ENCODE measurements at places on chromosomes 5 and 9.

DNA sequence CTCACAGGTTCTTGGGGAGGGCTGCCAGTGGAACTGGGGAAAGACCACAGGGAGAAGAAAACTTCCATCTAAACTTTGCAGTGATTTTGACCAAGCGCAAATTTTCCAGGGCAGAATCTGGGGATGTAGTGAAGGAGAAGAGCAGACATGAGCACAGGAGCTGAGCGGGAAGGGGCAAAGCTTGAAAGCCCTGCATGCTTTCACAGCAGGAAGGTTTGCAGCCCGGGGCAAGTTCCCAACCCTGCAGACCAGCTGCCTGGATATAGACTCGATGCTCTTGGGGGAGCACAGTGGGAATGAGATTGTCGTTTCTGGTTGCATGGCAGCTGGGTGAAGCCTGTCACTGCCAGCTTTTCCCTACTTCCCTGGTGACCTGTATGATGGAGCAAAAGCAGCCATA is 276.8 kb upstream of the RORB start:
- DNase-seq = no peak

GRCh38 chr9:104991144-104991953 is 63.4 kb upstream of the ABCA1 start:
- peak; percentile 75 for DNase-seq

DNA sequence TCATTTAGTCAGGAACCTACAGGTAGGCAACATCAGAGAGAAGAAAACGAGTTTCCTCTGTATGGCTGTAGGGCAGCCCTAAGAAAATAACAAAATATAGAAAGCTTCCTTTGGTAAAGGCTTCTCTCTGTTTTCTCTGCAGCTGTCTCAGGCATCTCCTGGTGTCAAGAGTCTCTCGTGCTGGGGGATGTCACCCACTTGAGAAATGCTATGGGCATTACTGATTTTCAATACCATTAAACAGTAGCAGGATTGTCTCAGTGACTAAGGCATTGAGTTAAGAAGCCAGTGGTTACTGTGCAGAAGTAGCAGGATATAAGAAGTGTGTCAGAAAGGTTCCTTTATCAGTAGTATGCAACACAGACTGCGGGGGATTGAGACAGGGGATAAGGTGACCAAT is 32.4 kb downstream of the LIFR start:
- no peak for DNase-seq

DNA sequence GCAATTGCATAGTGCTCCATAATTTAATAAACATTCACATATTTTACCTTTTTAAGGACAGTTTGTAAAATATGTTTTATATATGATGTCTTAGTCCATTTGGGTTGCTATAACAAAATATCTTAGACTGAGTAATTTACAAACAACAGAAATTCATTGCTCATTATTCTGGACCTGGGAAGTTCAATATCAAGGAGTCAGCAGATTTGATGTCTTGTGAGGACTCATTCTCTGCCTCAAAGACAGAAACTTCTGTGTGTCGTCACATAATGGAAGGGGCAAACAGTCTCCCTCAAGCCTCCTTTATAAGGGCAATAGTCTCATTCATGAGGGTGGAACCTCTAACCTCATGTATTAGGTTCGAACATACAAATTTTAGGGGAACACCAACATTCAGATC is 455.9 kb downstream of the TAF11L14 start:
- no peak for DNase-seq

DNA sequence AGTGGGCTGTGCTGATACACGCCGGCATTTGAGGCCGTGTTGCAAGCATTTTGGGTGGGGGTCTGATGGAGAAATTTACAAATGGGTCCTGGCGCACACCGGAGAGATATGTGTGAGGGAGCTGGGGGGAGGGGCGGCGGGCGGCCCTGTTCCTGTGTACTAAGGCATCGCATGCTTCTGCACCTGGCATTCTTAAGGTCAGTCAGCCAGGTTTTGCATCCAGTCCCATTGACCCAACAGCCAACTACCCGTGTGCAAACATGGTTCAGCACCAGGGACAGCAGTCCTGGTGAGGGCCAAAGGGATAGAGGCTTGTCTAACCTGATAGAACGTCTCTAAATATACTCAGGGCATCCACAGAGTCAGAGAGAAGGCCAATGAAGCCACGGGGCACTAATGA is 839 bp downstream of the GABRG2 start:
- no peak for DNase-seq

- no peak for DNase-seq
Measured at GRCh38 chr9:106875529-106875928, 12.6 kb downstream of the ZNF462 start.

DNA sequence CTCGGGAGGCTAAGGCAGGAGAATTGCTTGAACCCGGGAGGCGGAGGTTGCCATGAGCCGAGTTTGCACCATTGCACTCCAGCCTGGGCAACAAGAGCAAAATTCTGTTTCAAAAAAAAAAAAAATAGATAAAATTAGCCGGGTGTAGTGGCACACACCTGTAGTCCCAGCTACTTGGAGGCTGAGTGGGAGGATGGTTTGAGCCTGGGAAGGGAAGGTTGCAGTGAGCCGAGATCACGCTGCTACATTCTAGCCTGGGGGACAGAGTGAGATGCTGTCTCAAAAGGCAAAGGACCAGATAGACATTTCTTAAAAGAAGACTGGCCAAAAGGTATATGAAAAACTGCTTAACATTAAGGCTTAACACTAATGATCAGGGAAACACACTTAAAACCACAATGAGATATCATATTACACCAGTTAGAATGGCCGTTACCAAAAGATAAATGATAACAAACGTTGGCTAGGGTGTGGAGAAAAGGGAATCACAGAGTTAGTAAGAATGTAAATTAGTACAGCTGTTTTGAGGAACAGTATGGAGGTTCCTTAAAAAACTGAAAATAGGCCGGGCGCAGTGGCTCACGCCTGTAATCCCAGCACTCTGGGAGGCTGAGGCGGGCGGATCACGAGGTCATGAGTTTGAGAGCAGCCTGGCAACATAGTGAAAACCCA is 10.1 kb upstream of the MARVELD2 start:
- no peak for DNase-seq

DNA sequence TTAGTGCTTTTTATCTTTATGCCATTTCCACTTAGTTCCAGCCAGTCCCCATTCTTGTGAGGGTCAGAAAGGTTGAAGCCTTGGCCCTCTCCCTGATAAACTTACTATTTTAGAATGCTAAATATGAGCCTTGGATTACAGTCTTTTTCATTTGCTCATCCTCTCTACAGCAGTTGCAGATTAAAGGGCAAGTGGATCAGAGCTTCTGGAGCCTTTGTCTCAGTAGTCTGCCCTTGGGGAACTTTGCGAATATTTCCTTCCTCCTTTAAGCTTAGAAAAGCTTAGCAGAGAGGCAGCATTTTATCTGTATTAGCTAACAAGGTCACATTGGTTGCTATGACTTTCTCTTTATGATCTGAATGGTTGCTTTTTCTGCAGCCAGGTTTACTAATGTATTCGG is 11.5 kb downstream of the FSD1L start:
- no peak for DNase-seq

DNA sequence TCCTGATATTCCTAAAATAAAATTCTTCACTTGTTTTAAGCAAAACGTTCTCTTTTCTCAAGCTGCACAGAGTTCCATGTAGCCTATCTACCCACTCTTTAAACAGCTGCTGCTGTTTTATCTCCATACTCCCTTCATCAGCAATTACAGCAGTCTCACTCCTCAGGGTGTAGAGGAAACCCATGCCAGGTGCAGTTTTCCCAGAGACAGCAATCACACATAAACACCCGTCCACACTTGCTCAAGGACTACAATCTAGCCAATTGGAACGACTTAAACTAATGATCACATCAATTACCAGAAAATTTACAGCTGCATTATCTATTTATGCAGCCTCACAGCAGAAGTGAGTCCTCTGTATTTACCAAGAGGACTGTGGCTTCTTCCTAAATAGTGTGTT is 141.7 kb downstream of the HTR1A start:
- no peak for DNase-seq

GRCh38 chr5:117733051-117733450 is 1158.4 kb upstream of the SEMA6A start:
- no peak for DNase-seq

DNA sequence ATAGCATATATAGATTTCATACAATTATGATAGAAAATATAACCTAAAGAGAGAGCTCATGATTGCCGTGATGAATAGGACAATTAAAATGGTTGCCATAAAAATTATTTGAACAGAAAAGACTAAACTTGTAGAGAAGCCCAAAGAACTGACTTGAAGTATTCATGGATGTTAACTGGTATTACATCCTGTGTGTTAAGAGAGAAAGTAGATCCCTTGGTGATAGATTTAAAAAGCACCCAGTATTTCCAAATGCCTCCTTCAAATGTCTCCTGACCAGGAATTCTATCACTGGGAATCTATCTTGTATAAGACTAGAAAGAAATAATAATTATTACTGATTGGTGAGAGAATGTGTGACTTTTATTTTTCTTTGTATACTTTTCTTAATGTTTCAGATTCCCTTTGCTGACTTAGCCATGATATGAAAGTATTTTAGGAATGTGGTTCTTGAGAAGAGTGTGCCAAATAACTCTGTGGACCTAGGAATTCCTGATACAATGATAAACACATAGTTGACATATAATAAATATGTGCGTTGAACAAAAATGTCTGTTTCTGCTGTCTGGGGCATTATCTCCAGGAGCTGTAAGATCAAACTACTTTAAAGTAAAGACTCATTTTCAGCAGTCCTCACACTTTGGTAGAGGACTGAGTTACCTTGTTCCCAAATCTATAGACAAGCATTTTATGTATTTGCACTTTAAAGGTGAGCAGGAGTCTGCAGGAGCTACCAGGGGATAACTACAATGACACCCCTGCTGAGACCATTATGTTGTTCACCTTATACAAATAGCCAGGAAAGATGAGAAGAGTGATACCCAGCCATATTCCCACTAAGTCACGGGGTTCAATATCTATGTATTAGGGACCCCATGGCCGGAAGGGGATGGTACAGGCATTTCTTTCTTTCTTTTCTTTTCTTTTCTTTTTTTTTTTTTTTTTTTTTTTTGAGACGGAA is 211.1 kb upstream of the TLE4 start:
- DNase-seq = no peak

DNA sequence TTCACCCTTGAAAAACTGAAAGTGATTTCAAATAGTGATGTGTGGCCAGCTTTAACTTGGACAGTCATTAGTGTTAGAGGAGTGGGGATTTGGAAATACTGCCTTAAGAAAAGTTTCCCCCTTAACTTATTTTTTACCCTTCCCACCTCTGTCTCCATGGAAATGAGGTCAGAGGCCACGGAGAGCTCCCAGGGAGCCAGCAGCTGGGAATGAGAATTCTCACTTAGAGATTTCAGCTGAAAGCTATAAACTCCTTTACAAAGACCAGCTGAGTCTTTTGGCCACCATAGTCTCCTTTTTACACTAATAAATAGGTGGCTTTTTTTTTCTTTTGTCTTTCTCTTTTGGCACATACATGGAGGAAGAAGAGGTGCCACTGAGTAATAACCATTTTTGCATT is 45.7 kb upstream of the PIK3R1 start:
- DNase-seq = no peak

- DNase-seq = no peak
Measured at GRCh38 chr5:98016771-98017170, 756.7 kb upstream of the RGMB start.

DNA sequence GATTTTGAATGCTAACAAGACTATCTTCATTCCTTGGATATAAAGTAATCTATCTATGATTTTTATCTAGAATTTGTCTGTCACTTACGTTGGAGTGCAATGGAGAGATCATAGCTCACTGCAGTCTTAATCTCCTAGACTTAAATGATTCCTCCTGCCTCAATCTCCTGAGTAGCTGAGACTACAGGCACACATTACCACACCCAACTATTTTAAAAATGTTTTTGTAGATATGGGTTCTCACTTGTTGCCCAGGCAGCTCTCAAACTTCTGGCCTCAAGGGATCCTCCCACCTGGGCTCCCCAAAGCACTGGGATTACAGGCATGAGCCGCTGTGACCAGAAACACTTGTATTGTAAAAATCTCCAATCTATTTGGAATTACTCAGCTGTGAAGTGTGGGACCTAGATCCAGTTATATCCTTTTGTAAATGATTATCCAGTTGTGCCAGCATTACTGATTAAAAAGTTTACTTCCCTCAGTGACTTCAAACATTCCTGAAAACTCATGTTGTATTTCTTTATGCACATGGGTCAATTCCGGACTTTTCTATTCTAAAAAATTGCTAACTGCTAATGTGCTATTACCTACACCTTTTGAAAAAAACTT is 1793.8 kb upstream of the WWC1 start:
- DNase-seq = no peak

DNA sequence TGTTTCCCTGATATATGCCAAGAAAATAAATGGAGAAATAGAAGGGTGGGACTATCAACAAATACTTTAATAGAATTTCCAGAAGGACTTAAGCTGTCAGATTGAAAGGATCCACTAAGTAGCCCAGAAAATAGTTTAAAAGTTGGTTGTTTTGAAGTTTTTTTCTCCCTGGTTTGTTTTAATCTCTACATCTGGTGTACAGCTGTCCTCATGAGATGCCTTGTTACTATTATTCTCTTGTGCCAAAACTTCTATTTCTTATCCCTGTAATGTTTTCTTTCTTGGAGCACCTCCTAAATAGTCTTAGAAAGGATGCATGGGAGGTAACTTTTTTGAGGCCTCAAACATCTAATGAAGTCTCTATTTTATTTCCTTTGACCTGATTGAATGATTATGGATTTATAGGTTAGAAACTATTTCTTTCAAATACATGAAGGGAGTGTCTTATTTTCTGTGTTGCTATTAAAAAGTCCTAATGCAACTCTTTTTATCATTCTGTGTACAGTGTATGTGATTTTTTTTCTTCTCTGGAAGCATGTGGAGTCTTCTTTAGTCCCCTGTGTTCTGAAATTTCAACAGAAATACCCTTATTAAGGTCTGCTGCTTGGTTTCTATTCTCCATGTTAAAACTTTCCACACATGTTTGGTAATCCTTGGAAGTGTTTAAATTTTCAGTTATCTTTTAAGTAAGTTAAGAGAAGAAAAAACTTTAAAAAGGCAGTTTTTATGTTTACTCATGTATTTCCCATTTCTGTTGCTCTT is 140.0 kb upstream of the CDKN2B start:
- DNase-seq = no peak

DNA sequence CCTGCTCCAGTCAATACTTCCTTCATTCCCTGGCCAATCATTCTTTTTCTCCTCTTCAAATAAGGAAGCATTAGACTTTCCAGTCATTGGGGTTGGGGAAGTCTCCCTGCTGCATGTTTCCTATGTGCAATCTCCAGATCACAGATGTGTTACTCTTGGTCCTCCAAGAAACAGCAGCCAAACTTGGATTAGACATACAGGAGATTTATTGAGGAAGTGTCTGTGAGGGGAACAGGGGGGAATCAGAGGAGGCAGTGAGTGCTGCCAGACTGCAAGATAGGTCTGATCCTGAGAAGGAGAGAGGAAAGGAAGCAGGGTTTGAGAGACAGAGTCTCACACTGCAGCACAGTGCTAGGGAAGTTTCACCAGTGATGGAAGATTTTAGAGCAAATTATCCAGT is 40.6 kb upstream of the SLIT3 start:
- DNase-seq = no peak

- no peak for DNase-seq
Measured at GRCh38 chr5:126398791-126399190, 24.4 kb upstream of the GRAMD2B start.

- DNase-seq = no peak
Measured at GRCh38 chr9:113546566-113546965, 83.0 kb downstream of the RGS3 start.

GRCh38 chr9:129822898-129823541 is 916 bp downstream of the TOR1A start:
- no peak for DNase-seq

GRCh38 chr9:131982671-131983239 is 96.9 kb downstream of the MED27 start:
- DNase-seq = no peak

Data from GM04504 (cell line).